Osteoblast (primary cell): ENCODE measurements at places on chromosomes 1 and 21. TPM values are rescaled to one million over a fixed set of nuclear protein-coding genes. Genes with fewer than 3 reads are reported as not detected.

The NAXE gene
- 54.8 and 63.7 TPM in 2 replicates for total RNA-seq

- no peak for DNase-seq
Observed at GRCh38 chr1:205616563-205617293, 15.1 kb downstream of the ELK4 start.

GRCh38 chr1:17673329-17674072 is 81.6 kb upstream of the ACTL8 start:
- peak; percentile 86 for DNase-seq

GRCh38 chr1:230141797-230142607 is 75.0 kb downstream of the GALNT2 start:
- DNase-seq, result no peak

GRCh38 chr1:79554688-79555087 is 548.2 kb upstream of the ADGRL4 start:
- DNase-seq, result no peak

GRCh38 chr1:220149742-220150141 is 55.8 kb downstream of the IARS2 start:
- peak; percentile 60 for DNase-seq

The USH2A gene
- total RNA-seq, result under 0.01 and 0.29 TPM in 2 replicates

GRCh38 chr1:87329526-87330056 is 911 bp downstream of the LMO4 start:
- peak; percentile 92 for DNase-seq

- no peak for DNase-seq
Observed at GRCh38 chr1:71498542-71498941, 417.7 kb upstream of the ZRANB2 start.

The CLCA4 gene
- not detected in 2 replicates for total RNA-seq

DNA sequence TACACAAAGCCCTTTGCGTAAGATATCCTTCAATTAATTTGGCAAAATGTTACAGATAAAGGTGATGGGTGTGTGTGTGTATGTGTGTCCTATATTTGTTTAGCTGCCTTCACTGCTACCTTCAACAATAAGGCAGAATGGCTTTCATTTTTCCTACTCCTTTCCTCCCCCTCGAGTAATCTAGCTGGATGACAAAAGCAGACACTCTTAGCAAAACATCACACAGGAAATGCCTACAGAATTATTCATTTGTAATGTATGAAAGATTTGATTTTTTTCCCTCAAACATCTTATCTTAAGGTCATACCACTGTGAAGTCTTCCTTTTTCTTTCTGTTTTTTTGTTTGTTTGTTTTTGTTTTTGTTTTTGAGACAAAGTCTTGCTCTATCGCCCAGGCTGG is 10.6 kb downstream of the PTPN22 start:
- no peak for DNase-seq

GRCh38 chr1:230750986-230751625 is 3.9 kb downstream of the CAPN9 start:
- DNase-seq, result no peak

- no peak for DNase-seq
Observed at GRCh38 chr1:184181044-184181443, 129.5 kb downstream of the TSEN15 start.

GRCh38 chr1:193014400-193014799 is 44.8 kb downstream of the UCHL5 start:
- no peak for DNase-seq

The PCNX2 gene
- total RNA-seq, result 56.8 and 68.4 TPM in 2 replicates

- no peak for DNase-seq
Observed at GRCh38 chr1:194194724-194195123, 1008.3 kb upstream of the B3GALT2 start.

The LRRC40 gene
- total RNA-seq, result 16.5 and 18.5 TPM in 2 replicates

The PLA2G2D gene
- total RNA-seq, result not detected in 2 replicates

The CD53 gene
- total RNA-seq, result 0.29 and 0.36 TPM in 2 replicates

GRCh38 chr1:165903672-165904071 is 76.3 kb downstream of the UCK2 start:
- no peak for DNase-seq

GRCh38 chr21:31348188-31348587 is 4.1 kb upstream of the TIAM1 start:
- no peak for DNase-seq

GRCh38 chr1:22412932-22413727 is 38.5 kb upstream of the ZBTB40 start:
- peak; percentile 81 for DNase-seq

DNA sequence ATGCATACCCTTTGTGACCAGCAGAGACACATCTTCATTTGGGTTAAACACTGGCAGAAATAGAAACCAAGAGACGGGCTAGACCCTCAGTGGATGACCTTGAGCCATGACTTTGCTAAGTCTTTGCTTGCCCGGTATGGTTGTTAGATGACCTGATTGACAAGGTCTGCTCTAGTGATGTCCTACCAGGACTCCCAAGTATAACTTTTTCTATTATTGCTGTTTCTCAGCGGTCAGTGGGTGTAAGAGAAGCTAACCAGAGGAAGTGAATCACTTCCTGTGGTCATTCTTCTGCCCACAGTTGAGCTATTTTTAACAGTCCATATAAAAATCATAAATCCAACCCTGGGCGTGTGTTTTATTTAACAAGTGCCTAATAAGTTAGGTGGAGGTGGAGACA is 126.2 kb upstream of the ETS2 start:
- peak; percentile 93 for DNase-seq

DNA sequence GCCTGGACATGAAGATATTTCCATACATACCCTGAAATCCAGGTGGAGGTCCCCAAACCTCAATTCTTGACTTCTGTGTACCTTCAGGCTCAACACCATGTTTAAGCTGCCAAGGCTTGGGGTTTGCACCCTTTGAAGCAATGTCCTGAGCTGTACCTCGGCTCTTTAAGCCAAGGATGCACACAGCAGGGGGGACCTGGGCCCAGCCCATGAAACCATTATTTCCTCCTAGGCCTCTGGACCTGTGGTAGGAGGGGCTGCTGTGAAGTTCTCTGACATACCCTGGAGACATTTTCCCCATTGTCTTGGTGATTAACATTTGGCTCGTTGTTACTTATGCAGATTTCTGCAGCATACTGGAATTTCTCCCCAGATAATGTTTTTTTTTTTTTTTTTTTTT is 184.3 kb upstream of the RGS18 start:
- DNase-seq, result no peak

DNA sequence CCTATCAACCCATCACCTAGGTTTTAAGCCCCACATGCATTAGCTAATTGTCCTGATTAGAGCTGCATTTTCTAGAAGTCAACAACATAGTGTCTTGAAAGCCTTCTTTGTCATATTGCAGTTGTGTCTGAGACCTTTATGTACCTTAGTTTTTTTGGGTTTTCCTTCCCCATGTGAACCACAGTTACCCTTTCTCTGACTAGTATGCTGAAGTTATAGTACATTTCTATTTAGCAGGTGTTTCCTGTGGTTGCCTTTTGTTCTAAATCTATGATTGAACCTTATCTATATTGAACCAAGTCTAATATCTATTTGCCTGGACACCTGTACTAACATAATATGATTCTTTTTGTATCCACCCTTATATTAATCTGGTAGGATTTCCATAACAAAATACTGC is 135.6 kb downstream of the ST6GALNAC3 start:
- DNase-seq, result no peak

DNA sequence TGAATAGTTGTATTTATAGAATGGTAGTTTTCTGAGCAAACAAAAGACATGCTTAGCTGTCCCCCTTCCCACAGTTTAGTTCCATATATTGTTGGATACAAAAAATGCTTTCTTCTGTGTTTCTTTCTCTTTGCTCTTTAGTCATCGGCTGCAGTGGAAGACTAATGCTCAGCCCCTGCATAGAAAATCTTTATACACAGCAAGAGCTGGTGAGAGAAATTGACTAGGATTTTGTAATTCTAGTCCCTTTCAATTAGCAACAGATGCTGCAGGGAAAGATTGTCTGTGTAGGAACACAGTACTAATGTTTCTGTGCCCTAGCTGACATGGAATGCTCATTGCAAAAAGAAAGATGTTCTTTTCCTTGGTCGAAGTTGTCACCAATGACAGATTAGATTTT is 200.9 kb downstream of the RPS6KC1 start:
- no peak for DNase-seq

DNA sequence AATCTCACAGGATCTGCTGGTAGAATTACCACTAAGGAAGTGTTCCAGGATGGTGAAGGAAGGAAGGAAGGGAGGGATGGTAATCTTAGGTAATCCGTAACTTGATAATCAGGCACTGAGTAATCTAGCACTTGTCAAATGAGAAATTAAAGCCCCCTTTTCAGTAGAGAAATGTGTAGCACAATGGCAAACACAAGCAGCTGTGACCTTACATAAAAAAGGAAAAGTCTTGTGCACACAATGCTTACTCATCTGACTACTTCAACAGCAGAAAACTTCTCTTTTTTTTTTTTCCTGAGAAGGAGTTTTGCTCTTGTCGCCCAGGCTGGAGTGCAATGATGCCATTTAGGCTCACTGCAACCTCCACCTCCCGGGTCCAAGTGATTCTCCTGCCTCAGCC is 6.1 kb downstream of the NUP210L start:
- DNase-seq, result no peak

DNA sequence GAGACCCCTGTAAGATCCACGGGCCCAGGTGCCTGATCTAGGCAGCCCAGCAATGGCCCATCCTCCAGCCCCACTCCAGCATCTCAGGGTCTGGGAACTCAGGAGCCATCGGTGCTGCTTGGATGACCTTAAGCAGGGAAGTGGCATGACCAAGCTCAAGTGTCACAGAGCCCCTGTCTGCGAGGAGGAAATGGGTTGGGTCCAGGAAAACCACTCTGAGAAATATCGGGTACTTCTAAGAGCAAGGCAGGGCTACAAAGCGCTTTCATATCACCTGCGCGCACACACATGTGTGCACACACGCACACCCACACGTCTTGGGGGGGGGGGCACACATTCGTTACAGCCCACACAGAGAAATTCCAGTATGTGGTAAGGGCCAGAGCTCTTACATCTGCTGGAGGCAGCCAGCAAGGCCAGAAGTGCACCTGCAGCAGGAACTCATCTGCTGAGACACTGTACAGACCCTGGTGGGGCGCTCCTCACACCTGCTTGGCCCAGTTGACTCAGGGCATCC is 32.6 kb upstream of the SPOCD1 start:
- DNase-seq, result no peak

The CFHR1 gene
- total RNA-seq, result not detected in 2 replicates

The SELL gene
- under 0.01 TPM in 2 replicates for total RNA-seq

DNA sequence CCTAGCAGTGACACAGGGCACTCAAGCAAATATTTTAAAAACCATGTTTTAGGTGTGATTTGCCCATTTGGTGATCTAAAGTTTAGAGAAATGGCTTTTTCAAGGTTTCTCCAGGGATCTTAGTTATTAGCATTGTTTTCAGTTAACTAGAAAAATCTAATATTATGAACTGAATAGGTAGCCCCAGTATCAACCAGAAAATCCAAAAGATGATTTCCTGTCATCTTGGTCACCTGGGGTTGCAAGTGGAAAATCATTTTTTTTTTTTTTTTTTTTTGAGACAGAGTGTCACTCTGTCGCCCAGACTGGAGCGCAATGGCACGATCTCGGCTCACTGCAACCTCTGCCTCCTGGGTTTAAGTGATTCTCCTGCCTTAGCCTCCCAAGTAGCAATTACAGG is 106.6 kb upstream of the FMN2 start:
- no peak for DNase-seq

The FASLG gene
- total RNA-seq, result not detected in 2 replicates

The MROH9 gene
- under 0.01 and 0.88 TPM in 2 replicates for total RNA-seq

- no peak for DNase-seq
Observed at GRCh38 chr1:110718452-110718851, 43.7 kb upstream of the KCNA3 start.

GRCh38 chr1:65459397-65459768 is 38.9 kb downstream of the LEPR start:
- DNase-seq, result peak; percentile 76

GRCh38 chr1:184483101-184483683 is 96.4 kb downstream of the C1orf21 start:
- DNase-seq, result peak; percentile 4

DNA sequence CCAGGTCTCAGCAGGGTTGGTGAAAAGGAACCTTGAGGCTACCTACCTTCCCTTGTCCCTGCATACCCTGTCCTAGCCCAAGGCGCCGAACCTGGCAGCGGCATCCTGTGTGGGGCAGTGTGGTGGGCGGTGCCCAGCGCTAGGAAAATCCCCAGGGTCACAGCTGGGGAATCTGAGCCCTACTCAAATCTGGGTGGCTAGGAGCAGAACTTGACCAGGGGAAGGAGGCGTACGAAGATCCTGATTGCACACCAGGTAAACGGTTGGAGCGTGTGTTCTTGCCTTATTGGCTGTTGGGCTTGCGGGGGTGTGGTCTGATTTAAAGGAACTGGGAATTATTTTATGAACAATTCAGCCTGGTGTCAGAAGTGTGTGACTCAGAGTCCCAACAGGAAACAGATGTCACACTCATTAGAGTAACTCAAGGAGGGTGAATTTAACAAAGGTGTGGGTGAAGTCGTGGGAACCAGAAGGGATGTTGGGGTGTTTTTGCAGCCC is 118.6 kb downstream of the LRIG2 start:
- no peak for DNase-seq

The AMPD1 gene
- not detected in 2 replicates for total RNA-seq

The SEMA4A gene
- total RNA-seq, result 1.5 and 1.8 TPM in 2 replicates

The ATP1A4 gene
- not detected in 2 replicates for total RNA-seq

DNA sequence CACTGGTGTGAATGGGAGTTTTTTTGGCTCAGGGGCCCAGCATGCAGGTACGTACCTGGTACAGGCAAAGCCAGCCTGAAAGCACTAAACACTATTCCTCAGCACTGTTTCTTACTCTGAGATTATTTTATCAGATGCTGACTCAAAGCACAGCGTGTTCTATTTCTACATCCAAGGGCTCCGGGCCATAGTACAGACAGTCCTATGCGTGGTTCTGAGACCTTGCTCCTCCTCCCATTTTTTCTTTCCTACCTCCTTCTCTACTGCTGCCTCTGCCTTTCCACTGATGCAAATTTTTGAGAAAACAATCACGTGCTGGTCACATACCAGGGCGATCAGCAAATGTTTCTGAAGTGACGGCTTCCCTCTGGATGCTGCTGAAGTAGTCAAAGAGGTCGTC is 36.3 kb downstream of the PDPN start:
- no peak for DNase-seq

GRCh38 chr1:200033511-200034261 is 6.2 kb downstream of the NR5A2 start:
- DNase-seq, result no peak
